ENCODE measurements at places on chromosomes 12 and 14. TPM values are rescaled to one million over a fixed set of nuclear protein-coding genes. Genes with fewer than 3 reads are reported as not detected.

MLF2 gene
- 297 TPM for polyA plus RNA-seq

CCDC175 gene
- not detected for polyA plus RNA-seq

BIN2 gene
- polyA plus RNA-seq: not detected

WDR20 gene
- 9.3 TPM for polyA plus RNA-seq

PTCSC3 gene
- not detected for polyA plus RNA-seq

IL23A gene
- 8.2 TPM for polyA plus RNA-seq

MTRFR gene
- polyA plus RNA-seq: 15.8 TPM

PLA2G1B gene
- not detected for polyA plus RNA-seq

KRT83 gene
- polyA plus RNA-seq: not detected

GPR132 gene
- not detected for polyA plus RNA-seq

TNFAIP2 gene
- 0.65 TPM for polyA plus RNA-seq

CRIP2 gene
- 4.0 TPM for polyA plus RNA-seq

KCNH5 gene
- not detected for polyA plus RNA-seq

OAS2 gene
- polyA plus RNA-seq: 52.1 TPM

CMKLR1 gene
- not detected for polyA plus RNA-seq

DTD2 gene
- 9.9 TPM for polyA plus RNA-seq

SUPT16H gene
- polyA plus RNA-seq: 78.1 TPM

GLI1 gene
- polyA plus RNA-seq: 3.2 TPM

LRP6 gene
- polyA plus RNA-seq: 2.6 TPM

GALNT16 gene
- polyA plus RNA-seq: not detected

KCNH3 gene
- 0.29 TPM for polyA plus RNA-seq

RERGL gene
- polyA plus RNA-seq: not detected

DDX51 gene
- 17.1 TPM for polyA plus RNA-seq

TSPAN19 gene
- 0.28 TPM for polyA plus RNA-seq

KERA gene
- not detected for polyA plus RNA-seq

ANO4 gene
- polyA plus RNA-seq: 9.0 TPM

TRIM9 gene
- 0.03 TPM for polyA plus RNA-seq

CLEC2D gene
- polyA plus RNA-seq: 0.69 TPM

IFNG-AS1 gene
- not detected for polyA plus RNA-seq

DCAF5 gene
- polyA plus RNA-seq: 9.8 TPM

ANO2 gene
- not detected for polyA plus RNA-seq

CCDC196 gene
- not detected for polyA plus RNA-seq

IAPP gene
- not detected for polyA plus RNA-seq

MED6 gene
- 29.5 TPM for polyA plus RNA-seq

SIX1 gene
- polyA plus RNA-seq: not detected

B4GALNT1 gene
- polyA plus RNA-seq: 0.50 TPM

MYH6 gene
- not detected for polyA plus RNA-seq

CMTM5 gene
- polyA plus RNA-seq: not detected

BCL7A gene
- polyA plus RNA-seq: 5.4 TPM

FAM222A gene
- polyA plus RNA-seq: 0.39 TPM

DHH gene
- not detected for polyA plus RNA-seq

PTGDR gene
- not detected for polyA plus RNA-seq

MORN3 gene
- polyA plus RNA-seq: 0.41 TPM

AMIGO2 gene
- 48.4 TPM for polyA plus RNA-seq

NRIP2 gene
- not detected for polyA plus RNA-seq

Data from foreskin keratinocyte (primary cell).